ENCODE measurements at places on chromosomes 6 and 20.

DNA sequence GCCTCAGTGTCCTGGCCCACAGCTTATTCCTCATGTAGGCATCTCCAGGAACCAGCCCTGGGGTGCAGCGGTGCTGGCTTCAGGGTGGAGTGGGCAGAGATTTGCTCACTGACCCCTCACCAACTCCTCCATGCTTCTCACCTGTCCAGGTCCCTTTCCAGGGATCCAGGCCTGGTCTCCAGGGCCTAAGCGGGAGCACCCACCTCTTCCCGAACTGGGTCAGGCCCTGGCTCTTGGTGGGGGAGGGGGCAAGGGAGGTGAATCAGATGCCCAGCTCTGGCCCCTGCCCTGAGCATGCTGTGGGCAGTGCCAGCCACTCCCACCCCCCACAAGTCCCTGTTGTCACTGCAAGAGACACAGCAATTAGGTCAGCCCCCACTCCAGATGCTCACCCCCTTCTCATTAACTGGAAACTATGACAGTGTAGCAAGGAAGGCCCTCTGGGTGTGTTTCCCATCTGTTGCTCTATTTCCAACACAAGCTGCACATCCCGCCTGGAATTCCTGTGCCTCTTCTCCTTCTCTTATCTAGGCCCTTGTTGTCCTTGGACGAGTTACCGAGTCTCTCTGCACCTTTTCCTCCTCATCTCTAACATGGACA lies 37.0 kb downstream of the MDFI start:
- ATAC-seq = no peak

DNA sequence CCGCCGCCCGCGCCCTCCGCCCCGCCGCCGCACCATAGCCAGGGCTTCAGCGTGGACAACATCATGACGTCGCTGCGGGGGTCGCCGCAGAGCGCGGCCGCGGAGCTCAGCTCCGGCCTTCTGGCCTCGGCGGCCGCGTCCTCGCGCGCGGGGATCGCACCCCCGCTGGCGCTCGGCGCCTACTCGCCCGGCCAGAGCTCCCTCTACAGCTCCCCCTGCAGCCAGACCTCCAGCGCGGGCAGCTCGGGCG lies 1.5 kb downstream of the FOXC1 start:
- ATAC-seq = no peak

DNA sequence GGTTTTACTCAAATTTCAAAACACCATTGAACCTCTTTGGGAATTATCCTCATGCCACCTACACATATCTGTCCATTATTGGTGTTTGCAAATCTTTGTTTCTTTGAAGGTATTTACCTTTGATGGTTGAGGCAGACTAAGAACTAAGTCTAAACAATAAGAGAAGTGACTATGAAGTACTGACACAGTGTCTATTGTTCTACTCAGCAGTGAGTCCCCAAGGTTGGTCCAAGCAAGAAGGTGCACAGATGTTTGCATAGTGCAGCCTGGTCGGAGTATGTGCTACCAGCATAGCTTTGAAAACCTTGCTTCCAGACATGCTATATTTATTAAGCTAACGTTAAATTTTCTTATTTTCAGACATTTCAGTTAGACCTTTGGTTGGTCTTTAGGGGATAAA lies 19.5 kb downstream of the LRRC1 start:
- ATAC-seq = no peak

DNA sequence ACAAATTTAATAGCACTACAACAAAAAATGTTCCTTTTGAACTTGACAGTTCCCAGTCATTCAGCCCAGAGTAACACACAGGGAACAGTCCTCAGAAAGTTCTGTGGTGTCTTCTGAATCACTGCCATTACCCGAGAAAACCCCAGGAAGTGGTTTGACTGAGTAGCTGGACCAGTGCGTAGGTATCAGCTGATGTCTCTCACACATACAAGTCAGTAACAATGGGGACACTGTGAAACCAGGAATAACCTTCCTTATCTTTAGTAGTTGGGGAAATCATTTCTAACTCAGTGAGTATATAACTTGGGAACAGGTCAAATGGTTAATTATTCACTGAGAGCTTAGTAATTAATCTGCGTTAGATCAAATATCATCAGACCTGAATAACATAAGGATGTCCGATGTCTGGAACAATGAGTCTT lies 73.1 kb downstream of the HIVEP2 start:
- peak; percentile 98 for ATAC-seq

GRCh38 chr6:24802271-24803059 lies 3.7 kb upstream of the ARMH2 start:
- no peak for ATAC-seq

DNA sequence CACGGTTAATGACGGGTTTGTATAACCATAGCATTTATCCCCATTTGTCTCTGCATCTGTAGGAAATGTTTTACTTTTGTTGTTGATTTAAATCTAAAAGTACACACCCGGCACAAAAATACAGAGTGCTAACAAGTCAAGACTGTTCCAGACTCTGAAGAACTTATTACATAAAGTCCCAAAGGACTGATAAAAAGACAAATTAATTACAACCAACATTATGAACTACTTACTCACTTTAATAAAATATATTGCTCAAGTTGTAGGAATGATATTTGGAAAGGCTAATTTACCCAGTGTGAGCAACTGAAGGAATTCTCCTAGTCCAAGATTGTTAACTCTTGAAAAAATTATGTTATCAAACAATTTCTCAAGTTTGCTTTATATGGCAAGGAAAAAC lies 115.6 kb downstream of the KIF13A start:
- ATAC-seq = no peak

GRCh38 chr20:64040231-64041039 lies 4.5 kb downstream of the C20orf204 start:
- ATAC-seq = no peak

- no peak for ATAC-seq
Observed at GRCh38 chr20:58649288-58650180, 1.5 kb upstream of the STX16 start.

- no peak for ATAC-seq
Observed at GRCh38 chr6:106160189-106160588, 74.1 kb downstream of the PRDM1 start.

DNA sequence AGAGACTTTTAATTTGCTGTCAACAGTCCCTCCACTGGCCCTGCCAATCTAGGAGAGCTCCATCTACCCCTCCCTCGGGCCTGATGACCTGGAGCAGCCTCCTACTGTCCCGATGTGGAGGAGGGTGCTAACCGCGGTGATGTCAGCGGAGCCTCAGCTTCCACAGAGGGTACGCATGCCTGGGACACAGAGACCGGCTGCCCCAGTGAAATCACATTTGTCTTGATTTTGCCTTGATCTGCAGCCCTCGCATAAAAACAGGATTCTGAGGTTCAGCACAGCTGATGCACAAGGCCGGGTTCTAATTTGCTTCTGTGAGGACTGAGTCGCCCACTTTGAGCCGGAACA lies 77.6 kb downstream of the STK35 start:
- no peak for ATAC-seq

DNA sequence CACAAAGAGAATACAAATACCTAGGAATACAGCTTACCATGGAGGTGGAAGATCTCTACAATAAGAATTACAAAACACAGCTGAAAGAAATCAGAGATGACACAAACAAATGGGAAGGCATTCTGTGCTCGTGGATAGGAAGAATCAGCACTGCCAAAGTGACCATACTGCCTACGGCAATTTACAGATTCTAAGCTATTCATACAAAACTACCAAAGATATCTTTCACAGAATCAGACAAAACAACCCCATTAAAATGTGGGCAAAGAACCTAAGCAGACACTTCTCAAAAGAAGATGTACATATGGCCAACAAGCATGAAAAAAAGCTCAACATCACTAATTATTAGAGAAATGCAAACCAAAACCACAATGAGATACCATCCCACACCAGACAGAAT lies 133.2 kb upstream of the SSTR4 start:
- ATAC-seq = no peak

- peak; percentile 11 for ATAC-seq
Observed at GRCh38 chr6:16762268-16762549, 949 bp upstream of the ATXN1 start.

GRCh38 chr6:72739368-72739779 lies 117.5 kb downstream of the KCNQ5 start:
- peak; percentile 51 for ATAC-seq

GRCh38 chr20:20729563-20729962 lies 17.1 kb upstream of the RALGAPA2 start:
- ATAC-seq = no peak

DNA sequence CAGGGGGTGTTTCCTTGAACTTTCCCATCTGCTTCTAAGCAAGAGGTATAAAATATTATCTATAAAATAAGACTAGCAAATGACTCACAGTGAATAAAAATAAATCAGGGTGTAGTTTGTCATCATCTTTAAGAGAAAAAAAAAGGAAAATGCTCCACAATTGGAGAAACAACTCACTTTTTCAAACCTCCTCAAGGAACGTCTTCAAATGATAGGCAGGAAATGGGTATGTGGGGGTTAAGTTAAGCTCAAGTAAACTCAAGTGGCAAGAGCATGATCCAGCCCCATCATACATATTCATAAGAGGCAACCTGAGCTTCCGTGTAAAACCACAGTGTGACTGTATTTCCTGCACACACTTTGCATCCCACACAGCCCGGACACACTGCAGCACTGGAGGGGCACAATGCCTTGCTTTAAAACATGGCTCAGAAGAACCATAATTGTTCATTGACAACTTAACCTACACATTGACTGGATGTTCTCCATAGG lies 58.5 kb upstream of the CEP85L start:
- peak; percentile 86 for ATAC-seq

DNA sequence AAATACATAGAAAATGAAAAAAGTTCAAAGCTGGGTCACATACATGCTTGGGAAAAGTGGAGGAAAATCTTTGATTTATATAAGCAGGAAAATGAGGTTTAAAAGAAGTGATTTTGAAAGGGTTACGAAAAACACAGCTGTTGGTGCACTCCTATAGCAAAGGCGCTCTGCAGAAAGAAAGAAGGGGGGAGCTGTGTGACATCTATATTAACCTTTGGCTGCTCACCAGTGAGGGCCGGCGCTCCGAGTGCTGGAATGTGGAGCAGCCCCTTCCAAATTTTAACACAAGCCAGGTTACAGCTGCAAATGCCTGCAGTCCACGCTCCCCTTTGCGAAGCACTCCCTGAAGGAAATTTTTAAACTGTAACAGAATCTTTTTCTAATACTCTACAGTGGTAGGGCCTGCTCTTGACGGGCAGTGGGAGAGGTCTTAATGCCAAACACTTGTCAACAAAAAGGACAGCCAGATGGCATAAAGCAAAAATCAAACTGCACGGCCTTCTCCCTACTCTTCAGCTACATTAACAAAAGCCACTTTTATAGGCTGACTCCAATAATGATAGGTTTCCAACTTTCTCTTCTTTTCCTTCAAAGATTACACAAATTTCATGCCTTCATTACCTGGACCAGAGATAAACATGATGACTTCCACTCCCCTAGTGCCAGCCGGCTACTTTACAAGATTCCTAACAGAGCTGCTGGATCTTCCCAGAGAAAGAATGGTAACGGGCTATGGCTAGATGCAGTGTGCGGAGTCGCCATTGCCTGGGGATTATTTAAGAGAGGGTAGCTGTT lies 4.8 kb downstream of the BMP7 start:
- ATAC-seq = no peak

DNA sequence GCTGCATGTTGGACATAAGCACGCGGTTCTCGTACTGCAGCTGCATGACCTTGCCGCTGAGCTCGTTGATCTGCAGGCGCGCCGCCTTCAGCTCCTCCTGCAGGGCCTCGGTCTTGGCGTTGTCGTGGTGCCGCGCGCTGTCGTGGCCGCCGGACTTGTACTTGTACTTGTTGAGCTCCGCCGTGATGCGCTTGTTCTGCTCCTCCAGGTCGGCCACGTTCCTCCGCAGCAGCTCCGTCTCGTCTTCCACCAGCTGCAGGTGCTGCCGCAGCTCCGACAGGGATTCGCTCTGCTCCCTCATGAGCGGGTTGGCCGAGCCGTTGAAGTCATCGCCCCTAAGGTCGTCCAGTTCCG lies 16.6 kb upstream of the KIAA0408 start:
- ATAC-seq = no peak

- no peak for ATAC-seq
Observed at GRCh38 chr20:14707865-14708596, 370.6 kb upstream of the FLRT3 start.

DNA sequence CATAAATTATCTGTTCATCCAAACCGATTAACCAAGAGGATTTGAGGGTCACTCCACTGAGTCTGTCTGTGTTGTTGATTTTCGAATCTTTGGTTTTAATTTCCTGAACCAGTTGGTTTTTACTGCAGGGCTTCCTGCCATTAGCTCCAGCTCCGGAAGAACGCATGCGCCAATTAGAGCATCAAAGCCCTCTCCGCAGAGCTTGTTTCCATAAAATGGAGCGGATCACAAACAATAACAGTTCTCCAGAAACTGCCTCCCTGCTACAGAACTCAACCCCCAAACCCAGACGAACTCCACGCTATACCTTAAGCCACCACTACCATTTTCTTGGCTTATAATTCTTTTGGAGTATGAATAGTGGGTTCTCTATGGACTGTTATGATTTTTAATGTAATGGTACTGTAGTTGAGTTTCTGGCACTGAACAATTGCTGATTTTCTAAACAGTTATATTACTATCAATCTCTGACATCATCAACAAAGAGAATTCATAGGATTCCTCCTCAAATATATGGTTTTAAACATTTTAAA lies 13.8 kb downstream of the TFAP2A start:
- no peak for ATAC-seq

DNA sequence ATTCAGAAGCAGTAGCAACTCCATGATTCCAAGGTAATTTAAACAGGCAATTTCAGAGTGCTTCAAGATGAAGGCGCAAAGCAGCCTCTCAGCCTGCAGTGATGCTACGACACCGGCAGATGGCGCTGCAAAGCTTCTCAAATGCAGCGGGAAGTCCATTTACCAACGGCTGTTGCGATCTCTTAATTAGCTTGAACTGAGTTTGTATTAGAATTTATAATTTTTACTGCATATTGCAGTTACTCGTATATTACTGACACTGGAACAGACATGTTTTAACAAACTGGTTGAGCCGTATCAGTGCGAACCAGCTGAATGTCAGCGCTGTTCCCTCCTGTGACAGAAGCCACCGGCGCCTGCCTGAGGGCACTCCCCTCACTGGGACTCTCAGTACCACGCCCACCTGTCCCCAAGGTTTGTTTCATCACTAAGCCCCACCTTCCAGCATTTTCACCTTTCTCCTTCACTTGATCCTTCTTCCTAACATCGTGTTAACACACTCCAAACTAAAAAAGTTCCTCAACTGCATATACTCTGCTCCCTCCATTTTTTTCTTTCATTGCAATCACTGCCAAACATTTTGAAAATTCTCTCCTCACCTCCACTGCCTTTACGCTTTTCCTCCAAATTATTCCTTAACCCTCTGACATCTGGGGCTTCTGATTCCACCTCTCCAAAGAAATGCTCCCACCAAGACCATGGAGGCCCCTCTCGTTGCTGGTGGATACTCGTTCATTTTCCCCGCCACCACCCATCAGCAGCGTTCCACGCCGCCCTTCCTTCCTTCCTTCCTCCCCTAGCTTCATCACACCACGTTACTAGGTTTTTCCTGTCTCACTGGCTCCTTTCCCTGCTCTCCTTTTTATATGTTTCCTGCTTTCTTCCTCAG lies 14.5 kb downstream of the GNL1 start:
- ATAC-seq = peak; percentile 83

- ATAC-seq = no peak
Observed at GRCh38 chr20:36549942-36550789, 8.8 kb downstream of the MYL9 start.

- no peak for ATAC-seq
Observed at GRCh38 chr6:116564921-116565872, 6.1 kb upstream of the RWDD1 start.

All from activated T-helper 17 cell treated with anti-CD3 and anti-CD28 coated beads, Interleukin-2, amount 50 U/mL, for 72 hours (primary cell).